ENCODE measurements at places on chromosomes 12 and 14. TPM values are rescaled to one million over a fixed set of nuclear protein-coding genes. Genes with fewer than 3 reads are reported as not detected.

GRCh38 chr12:32482226-32482625, 82.9 kb downstream of the FGD4 start:
- no peaks in the 10 kb centered on the region for H3K36me3 ChIP-seq
- H3K4me1 ChIP-seq, result peaks cover 4% of the 10 kb centered on the region
- H3K27ac ChIP-seq, result no peak overlapping the region

- H3K4me1 ChIP-seq, result peaks cover 59% of the 10 kb centered on the region
- H3K27me3 ChIP-seq, result no peaks in the 10 kb centered on the region
- H3K27ac ChIP-seq, result peak overlapping the region; percentile 90
- peaks cover 44% of the 10 kb centered on the region for H3K36me3 ChIP-seq
- no peak for DNase-seq
- no peak overlapping the region for H3K4me3 ChIP-seq
These were observed 5.8 kb downstream of the PHB2 start for GRCh38 chr12:6964605-6965025.

DNA sequence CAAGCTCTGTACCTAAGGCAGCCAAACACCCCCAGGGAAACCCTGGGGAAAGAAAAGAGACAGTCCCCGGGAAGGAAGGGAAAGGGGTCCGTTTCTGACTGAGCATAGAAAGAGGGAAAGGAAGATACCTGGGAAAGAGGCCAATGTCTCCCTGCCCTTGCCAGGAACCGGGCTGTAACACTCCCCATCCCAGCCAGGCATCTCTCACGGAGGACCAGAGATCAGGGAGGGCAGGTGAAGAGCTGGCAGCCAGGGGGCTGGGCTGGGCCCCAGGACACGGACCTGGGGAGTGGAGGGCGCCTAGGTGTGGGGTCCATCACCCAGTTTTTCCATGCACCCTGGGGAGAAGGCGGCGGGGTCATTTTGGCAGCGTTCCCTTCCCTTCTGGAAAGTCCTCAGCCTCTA, 18.9 kb upstream of the PLEKHH1 start:
- no peak overlapping the region for H3K27ac ChIP-seq
- peaks cover 43% of the 10 kb centered on the region for H3K27me3 ChIP-seq
- H3K4me3 ChIP-seq, result peak overlapping the region; percentile 82
- peaks cover 9% of the 10 kb centered on the region for H3K4me1 ChIP-seq
- no peaks in the 10 kb centered on the region for H3K36me3 ChIP-seq

- H3K4me3 ChIP-seq, result no peak overlapping the region
- no peaks in the 10 kb centered on the region for H3K36me3 ChIP-seq
- peaks cover 2% of the 10 kb centered on the region for H3K27me3 ChIP-seq
- no peak overlapping the region for H3K27ac ChIP-seq
These were observed 68.2 kb upstream of the E2F7 start for GRCh38 chr12:77133566-77133965.

DNA sequence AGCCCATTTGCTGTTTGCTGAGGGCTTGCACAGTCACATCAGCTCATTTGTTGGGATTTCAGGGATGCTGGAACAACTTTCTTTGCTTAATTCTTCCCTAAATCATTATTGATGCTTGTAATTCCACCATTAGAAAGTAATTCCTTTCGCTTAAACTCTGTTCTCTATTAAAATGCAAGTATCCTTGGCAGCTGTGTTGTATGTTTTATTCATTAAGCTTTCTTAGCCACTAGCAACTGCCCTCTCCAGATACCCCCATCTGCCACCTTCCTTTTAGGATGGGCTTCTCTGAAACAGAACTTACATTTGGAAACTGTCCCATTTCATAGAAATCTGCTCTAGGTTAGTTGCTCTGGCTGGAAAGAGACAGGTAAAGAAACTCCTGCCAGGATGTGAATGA, 43.7 kb downstream of the ADCK1 start:
- H3K36me3 ChIP-seq, result no peaks in the 10 kb centered on the region
- no peak overlapping the region for H3K4me3 ChIP-seq
- H3K27me3 ChIP-seq, result no peaks in the 10 kb centered on the region
- no peak for DNase-seq

- H3K4me3 ChIP-seq, result no peak overlapping the region
- peaks cover 6% of the 10 kb centered on the region for H3K4me1 ChIP-seq
- H3K27me3 ChIP-seq, result peaks cover 31% of the 10 kb centered on the region
These were observed 7.5 kb downstream of the TMEM52B start for GRCh38 chr12:10186299-10186698.

DNA sequence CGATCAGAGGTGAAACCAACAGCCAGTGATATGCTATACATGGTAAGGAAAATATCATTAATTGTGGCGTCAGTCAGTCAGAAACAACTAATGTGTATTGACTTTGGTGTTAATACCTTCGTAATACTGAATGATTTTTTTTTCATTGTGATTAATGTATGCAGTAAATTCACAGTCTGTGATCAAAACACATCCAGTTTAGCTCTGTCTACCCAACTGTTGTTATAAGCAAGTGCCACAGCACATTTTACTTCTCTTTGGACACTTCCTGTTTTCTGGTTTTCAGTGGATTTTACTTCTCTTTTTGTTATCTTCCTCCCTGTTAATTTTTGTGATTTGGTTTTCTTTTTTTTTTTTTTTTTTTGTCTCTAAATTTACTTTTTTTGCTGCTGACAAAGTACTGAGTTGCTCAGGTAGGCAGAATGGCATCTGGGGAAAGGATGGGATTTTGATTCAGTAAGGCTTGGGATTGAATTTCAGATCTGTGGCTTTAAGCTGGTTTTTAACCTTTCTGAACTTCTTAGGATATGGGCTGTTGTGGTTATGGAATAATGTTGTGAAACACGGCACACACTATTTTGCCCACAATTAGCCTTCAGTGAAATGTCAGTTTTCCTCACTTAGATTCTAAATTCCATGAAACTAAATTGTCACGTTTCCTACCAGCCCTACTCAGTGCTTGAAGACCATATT, 604 bp downstream of the GLIPR1 start:
- peak overlapping the region; percentile 98 for H3K27ac ChIP-seq
- peaks cover 15% of the 10 kb centered on the region for H3K36me3 ChIP-seq
- peak overlapping the region; percentile 89 for H3K4me3 ChIP-seq
- H3K27me3 ChIP-seq, result peaks cover 2% of the 10 kb centered on the region
- peaks cover 83% of the 10 kb centered on the region for H3K4me1 ChIP-seq

OLR1 gene
- total RNA-seq, result not detected

LARP4 gene
- total RNA-seq, result 128 TPM

KCNMB4 gene
- 0.80 TPM for total RNA-seq

TAS2R20 gene
- 2.1 TPM for total RNA-seq

ACACB gene
- 5.0 TPM for total RNA-seq

MGAT2 gene
- 57.5 TPM for total RNA-seq

FLRT2 gene
- not detected for total RNA-seq

All from activated T-helper 1 cell treated with anti-CD3 and anti-CD28 coated beads, Interleukin-12 subunit alpha, Interleukin-12 subunit beta, Interleukin-2, Interleukin-4 antibody, amounts not matched to agents 30 ng/mL and 10 ng/mL and 1 ng/mL, durations not matched to agents 14 hours and 24 hours and 36 hours (primary cell).